ENCODE measurements at places on chromosomes 2 and 18. TPM values are rescaled to one million over a fixed set of nuclear protein-coding genes. Genes with fewer than 3 reads are reported as not detected.

- no peak for DNase-seq
Observed at GRCh38 chr18:1653873-1654272, 749.2 kb downstream of the ADCYAP1 start.

DNA sequence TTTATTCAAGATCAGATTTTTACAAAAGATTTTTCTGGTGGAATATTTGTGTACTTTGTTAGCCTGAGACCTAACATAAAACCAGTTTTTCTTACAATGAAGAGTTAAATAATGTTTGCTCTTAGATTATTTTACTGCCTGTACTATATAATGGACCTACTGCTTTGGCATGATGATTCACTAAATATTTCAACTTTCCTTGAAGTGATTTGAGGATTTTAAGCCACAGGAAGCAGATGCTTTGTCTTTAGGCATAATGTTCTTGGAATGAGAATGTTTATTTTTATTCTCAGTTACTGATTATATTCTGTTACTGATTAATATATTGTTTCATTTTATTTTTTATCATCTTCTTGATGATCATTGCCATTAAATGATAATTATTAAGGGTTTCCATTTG is 175.3 kb upstream of the LRP1B start:
- no peak for DNase-seq

DNA sequence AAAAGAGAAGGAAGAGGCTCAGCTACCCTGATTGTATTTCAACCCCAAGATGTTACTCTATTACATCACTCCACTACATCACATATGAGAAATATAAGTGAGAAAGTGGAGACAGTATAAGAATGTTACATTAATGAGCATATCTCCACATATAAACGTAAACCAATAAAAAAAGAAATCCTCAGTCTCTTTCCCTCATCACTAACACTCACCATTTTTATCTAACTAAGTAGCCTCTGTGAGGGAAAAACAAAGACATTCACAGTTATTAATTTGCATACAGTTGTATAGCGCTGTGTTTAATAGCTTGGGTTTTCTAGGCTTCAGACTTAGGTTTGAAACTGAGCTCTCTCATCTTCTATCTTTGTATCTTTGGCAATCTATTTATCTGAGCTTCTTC is 489.1 kb upstream of the LRRTM4 start:
- no peak for DNase-seq

GRCh38 chr18:35426786-35427185 is 49.6 kb upstream of the ZNF396 start:
- DNase-seq: no peak

DNA sequence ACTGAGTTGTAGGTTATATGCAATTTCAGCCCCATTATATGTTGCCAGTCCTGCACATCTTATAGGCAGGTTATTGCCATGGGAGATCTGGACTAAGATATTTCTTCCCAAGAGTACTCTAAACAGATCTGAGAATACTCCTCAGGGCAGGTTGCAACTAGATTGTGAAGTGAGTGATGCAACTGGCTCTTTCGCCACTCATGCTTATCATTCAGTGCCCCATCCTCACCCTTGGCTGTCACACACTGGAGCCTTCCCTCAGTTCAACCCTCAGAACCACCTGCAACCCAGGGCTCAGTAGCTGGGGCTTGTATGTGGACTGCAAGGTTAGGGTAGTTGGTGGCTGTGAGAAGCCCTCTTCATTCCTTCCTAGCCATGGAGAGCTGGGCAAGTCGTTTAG is 14.1 kb downstream of the MERTK start:
- no peak for DNase-seq

DNA sequence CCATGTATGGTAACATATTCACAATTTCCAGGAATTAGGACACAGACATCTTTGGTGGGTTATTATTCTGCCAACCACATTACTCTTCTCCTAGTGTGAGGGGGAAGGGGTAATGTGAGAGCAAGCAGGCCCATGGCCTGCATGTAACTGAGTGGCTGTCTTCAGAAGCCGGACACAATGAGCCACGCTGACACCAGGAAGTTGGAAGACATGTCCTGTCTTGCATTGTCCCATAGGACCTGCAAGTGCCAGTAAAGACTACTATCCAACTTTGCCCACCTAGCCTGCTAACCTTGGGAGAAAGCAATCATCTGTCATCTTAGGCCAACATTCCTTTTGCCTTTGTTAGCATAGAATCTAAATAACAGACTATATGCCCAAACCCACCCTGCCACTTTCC is 86.2 kb upstream of the SH3BP4 start:
- DNase-seq: no peak

DNA sequence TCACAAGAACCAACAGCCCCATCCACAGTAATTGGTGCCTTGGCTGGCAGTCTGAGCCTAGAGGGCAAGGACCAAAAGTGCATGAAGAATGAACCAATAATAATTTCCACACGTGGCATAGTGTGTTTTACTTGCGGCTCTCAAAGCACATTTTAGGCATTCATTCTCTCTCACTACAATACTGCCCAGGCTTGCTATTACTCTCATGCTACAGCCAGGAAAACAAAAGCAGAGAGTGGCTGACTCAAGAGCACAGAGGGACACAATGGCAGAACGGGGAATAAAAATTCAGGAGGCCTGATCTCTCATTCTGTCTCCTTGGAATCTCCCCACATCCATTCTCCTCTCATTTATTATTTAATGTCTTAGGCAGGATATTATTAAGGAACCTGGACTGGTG is 57.0 kb upstream of the NOL4 start:
- DNase-seq: no peak

GRCh38 chr18:3264362-3264761 is 2.4 kb downstream of the MYL12B start:
- DNase-seq: no peak

DNA sequence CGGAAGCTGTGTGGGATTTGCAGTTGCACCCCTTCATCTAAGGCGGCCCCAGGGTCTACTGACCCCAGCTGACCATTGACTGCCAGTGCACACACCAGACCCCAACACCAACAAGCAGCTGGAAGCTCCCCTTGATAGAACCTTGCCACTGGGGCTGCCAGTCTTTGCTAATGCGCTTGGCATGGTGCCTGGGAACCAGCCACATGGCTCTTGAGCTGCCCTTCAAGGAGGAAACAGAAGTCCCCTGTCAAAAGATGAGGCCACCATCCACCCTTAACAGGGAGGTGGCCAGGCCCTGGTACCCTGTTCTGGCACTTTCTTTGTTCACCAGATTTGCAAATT is 8.6 kb downstream of the ALPI start:
- no peak for DNase-seq

- no peak for DNase-seq
Observed at GRCh38 chr2:147659051-147659450, 185.8 kb upstream of the ACVR2A start.

MAP3K2 gene
- 87.2 TPM for total RNA-seq

DNA sequence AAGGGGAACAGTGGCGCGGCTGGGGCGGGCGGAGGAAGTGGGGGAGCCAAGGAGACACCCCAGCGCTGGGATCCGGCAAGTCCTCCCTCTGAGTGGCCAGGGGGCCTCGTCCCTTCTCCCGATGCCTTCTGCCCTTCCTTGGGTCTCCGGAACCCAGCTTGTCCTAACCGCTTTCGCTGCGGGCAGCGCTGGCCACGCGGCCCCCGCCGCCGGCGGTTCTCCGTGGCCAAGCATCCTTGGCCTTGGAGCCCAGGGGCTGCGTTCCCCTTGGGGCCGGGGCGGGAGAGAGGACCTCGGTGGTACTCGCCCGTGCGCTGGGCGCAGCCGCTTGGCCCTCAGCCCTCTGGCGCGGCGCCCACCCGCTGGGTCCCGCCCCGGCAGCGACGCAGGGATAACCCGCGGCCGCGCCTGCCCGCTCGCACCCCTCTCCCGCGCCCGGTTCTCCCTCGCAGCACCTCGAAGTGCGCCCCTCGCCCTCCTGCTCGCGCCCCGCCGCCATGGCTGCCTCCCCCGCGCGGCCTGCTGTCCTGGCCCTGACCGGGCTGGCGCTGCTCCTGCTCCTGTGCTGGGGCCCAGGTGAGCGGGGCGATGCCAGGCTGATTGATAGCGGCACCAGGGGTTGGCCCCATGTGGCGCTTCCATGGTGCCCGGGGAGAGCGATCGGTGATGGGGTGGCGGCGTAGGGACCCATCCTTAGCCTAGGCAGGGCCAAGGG is 128.7 kb downstream of the UXS1 start:
- DNase-seq: peak; percentile 29

- DNase-seq: no peak
Observed at GRCh38 chr2:234579231-234579962, 82.5 kb upstream of the ARL4C start.

DNA sequence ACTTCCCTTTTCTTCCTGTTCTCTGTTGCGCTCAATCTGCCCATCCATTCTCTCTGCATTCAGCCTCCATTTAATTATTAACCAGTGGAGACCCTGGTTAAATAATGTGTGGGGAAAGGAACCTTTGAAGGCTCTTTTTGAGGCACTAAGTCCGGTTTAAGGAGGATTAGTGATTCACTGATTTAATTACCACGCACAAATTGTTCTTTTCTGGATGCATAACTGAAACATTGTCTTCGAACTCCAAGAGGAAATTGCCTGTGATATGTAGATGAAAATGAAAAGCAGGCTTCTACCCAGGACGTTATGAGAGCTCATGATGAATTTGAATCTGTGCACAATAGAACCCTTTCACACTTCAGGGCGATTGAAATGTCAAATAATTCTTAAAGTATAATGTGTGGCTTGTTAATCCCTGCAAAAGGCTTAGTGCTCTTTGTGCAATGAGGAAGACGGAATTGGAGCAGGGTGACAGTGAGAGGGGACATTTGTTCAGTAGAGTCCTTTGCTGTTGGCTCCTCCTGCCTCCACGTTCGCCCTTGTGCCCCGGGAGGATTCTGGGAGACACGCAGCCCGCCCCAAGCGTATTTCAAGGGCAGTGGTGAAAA is 51.1 kb upstream of the ZNF236 start:
- no peak for DNase-seq

CRYGC gene
- not detected for total RNA-seq

DNA sequence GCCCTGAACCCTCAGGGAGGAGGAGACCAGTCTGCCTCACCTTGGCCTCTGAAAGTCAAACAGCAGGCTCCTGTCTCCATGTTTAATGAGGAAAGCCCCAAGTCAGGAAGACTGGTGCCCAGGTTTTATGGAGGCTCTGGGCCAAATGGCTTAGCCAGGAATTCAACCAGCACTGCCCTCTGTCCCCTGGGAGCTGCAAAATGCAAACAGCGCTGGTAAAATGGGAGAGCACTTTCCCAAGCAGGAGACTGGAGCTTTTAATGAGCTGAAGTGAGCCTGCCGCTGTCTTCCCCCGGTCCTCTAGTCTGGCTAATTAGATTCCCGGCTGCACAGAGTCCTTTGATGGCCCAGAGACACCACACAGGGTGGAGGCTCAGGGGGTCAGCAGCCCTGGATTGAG is 276.0 kb upstream of the TRIB2 start:
- DNase-seq: no peak

RASGRP3 gene
- total RNA-seq: 3.9 TPM

KLHL14 gene
- total RNA-seq: not detected

RMC1 gene
- total RNA-seq: 56.6 TPM

DNA sequence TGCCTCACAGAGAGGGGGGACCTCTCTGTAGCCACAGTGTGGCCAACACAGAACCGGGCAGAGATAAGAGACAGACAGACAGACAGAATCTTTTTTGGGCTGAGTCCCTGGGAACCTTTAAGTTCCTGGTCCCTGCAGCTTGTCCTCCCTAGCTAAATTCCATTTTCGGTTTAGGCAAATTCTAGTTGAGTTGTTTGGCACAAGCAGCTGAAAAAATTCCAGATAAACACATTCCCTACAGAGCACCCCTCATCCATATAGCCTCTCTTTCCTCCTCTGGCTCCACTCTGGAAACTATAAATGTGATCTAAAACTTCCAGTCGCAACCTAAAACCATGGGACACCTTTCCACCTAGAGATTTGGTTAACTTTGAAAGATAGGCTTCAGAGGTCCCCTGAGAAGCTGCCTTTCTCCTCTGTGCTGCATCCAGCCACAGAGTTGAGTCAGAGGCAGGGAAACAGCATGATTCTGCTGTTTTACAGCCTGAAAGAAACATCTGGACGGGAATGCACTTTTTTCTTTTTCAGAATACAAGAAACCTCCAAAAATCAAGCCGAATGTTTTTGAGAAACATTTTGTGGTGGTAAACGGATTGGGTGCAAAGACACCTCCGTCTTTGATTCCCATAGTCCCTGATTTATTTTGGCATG is 30.9 kb downstream of the SLC4A3 start:
- no peak for DNase-seq

- no peak for DNase-seq
Observed at GRCh38 chr18:58466636-58467205, 162.2 kb downstream of the ALPK2 start.

GRCh38 chr18:76431437-76432273 is 63.4 kb downstream of the ZNF516 start:
- DNase-seq: no peak

SIX3 gene
- not detected for total RNA-seq

DNA sequence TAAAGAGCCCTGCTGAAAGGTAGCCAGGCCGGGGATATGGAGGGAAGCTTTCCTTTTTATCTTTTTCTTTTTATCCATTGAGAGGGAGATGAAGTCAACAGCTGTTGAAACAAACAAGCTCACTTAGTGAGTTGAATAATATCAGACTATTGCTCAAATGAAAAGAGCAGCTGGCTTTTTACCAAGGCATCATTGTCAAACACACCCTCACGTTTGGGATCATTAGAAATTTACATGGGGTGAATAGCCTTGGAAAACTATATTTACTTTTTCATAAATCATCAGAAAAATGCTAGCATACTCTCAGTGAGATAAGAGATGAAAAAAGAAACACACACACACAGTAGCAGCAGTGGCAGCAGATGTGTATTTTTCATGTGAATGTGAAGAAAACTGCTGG is 71.5 kb upstream of the HNMT start:
- no peak for DNase-seq

MYO7B gene
- total RNA-seq: not detected

DNA sequence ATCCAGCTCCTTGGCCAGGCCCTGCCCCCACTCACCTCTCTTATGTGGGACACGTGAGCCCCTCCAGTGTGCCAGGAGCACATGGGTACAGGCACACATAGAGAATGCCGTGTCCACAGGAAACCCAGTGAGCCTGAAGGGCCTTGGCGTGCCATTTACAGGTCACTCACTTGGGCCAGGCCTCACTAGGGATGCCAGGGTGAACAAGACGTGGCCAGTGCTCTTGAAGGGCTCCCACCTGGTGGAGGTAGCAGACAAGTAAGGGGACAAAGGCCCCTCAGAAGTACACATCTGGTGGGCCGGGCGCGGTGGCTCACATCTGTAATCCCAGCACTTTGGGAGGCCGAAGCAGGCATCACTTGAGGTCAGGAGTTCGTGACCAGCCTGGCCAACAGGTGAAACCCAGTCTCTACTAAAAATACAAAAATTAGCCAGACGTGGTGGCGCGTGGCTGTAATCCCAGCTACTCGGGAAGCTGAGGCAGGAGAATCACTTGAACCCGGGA is 15.1 kb upstream of the C1QL2 start:
- DNase-seq: no peak

REG3G gene
- not detected for total RNA-seq

DNA sequence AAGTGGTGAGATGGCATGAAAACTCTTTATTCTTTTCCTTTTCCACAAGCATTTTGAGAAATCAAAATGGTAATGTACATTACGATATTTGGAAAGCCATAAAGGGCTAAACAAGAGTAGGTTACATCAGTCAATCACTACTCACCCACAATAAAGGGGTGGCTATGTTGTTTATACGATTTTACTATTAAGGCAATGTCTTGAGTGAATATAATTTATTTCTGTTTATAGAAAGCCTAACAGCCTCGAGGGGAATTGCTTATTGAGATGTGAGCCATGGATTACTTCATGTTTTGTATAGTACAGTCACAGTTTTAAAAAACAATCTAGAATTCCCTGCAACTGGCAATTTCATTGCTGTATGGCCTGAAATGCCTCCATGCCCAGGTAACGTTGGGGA is 237.5 kb upstream of the RBBP8 start:
- DNase-seq: no peak

ASIC4 gene
- total RNA-seq: 0.09 TPM

GRCh38 chr18:69259282-69259681 is 141.4 kb upstream of the DOK6 start:
- DNase-seq: no peak
